Fibroblast of skin of left biceps (primary cell): ENCODE measurements at places on chromosomes 6 and 20.

- no peak for DNase-seq
Measured at GRCh38 chr6:32752580-32752979, 10.8 kb downstream of the HLA-DQB2 start.

- DNase-seq = no peak
Measured at GRCh38 chr6:84403545-84403944, 176.1 kb upstream of the CEP162 start.

GRCh38 chr6:19298421-19298820 is 538.7 kb upstream of the ID4 start:
- DNase-seq = no peak

GRCh38 chr6:35062676-35063574 is 78.2 kb downstream of the TCP11 start:
- DNase-seq = no peak

DNA sequence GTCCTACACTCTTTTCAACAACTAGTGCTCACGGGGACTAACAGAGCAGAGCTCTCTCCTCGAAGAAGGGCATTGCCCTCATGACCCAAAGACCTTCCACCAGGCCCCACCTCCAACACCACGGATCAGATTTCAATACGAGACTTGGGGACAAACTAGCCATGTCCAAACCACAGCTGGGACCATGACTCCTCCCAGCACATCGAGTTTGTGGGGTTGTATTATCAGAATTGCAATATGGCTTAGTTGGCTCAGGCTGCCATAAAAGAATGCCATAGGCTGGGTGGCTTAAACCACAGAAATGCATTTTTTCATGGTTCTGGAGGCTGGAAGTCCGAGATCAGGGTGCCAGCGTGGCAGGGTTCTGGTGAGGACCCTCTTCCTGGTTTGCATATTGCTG is 189.7 kb upstream of the PMEPA1 start:
- DNase-seq = no peak

DNA sequence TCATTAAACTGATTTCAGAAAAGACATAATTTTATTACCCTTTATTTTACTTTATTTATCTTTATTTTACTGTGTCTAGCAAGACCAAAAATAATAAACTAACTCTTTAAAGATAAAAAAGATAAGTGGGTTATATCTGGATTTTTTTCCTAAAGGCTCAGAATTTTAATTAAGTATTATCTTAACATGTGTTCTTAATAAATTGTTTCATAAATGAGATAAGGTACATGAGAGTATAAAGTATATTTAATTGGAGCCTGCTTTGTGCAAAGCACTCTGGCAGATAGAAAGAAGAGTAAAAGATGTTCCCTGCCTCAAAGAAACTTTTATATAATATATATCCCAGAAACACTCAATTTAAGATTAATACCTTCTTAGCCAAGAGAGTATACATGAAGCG is 8.7 kb upstream of the FAM135A start:
- DNase-seq = no peak

GRCh38 chr20:31602779-31603441 is 2.2 kb upstream of the ID1 start:
- DNase-seq = no peak

- DNase-seq = no peak
Measured at GRCh38 chr6:169861431-169862042, 110.1 kb downstream of the ERMARD start.

GRCh38 chr6:33957892-33958525 is 154.2 kb upstream of the MLN start:
- DNase-seq = no peak

- DNase-seq = no peak
Measured at GRCh38 chr6:118735320-118735719, 83.9 kb upstream of the CEP85L start.

DNA sequence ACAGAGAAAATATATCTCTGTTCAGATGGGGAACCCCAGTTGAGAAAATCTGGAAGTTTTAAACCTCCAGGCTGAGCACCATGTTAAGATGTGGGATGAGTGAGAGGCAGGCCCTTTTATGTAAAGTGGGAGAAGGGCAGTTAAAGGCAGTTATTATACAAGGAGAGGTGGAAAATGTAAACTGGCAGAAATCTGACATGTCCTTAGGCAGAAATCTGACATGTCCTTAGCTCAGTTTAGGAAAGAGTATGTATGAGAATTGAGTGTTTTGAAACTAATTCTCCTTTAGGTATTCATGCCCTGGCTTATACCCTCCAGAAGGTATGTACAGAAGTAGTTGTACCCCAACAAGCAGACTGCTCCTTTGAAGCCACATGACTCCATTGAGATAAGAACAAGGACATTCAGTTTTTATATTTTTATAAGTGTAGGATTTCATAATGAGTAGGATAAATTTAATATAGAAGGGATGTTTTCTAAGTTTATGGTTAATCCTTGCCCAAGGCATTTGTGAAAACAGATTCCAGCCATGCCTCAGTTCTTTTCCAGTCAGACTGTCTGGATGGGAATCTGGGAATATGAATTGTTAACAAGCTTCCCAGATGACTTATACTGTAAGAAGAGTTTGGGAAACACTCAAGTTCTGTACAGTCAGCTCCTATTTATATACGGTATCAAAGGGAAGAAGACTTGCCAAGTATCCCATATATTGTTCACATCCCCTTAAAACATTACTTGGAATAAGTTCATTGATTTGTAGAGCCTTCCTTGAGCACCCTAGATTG is 87.7 kb downstream of the SCAND1 start:
- peak; percentile 39 for DNase-seq

GRCh38 chr20:4300921-4301320 is 285.6 kb upstream of the RNF24 start:
- DNase-seq = no peak

- no peak for DNase-seq
Measured at GRCh38 chr6:166411721-166412151, 29.0 kb upstream of the MPC1 start.

GRCh38 chr20:37896932-37897548 is 5.9 kb upstream of the VSTM2L start:
- no peak for DNase-seq

DNA sequence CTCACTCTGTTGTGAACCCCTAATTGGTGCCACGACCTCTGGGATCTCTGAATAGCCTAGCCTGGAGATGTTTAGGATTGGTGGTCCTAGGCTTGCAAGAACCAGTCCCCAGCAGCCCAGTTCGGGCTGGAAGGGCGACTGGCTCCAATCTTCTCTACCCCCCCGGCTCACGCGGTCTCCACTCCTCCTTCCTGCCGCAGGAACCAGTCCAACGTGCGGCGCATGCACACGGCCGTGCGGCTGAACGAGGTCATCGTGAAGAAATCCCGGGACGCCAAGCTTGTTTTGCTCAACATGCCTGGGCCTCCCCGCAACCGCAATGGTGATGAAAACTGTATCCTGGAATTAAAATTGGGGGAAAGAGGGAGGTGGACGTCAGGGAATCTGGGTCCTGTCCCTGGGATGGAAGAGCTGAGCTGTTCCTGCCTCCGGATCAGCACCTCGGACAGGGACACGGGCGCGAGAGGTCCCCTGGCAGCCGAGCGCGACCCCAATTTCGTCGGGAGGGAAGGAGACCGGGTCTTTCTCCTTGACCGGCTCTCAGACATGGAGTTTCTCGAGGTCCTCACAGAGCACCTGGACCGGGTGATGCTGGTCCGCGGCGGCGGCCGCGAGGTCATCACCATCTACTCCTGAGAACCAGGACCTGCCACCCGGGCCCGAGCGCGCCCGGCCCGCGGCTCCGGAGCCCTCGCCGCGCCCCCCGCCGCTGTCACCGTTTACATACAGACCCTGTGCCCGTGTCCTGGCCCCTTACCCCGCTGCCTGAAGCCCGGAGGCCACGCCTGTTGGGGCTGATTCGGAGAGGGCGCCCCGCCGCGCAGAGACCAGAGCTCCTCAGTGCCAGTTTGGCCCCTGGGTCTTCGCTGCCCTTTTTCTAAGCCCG is 28.2 kb downstream of the SLC12A5 start:
- DNase-seq = no peak

DNA sequence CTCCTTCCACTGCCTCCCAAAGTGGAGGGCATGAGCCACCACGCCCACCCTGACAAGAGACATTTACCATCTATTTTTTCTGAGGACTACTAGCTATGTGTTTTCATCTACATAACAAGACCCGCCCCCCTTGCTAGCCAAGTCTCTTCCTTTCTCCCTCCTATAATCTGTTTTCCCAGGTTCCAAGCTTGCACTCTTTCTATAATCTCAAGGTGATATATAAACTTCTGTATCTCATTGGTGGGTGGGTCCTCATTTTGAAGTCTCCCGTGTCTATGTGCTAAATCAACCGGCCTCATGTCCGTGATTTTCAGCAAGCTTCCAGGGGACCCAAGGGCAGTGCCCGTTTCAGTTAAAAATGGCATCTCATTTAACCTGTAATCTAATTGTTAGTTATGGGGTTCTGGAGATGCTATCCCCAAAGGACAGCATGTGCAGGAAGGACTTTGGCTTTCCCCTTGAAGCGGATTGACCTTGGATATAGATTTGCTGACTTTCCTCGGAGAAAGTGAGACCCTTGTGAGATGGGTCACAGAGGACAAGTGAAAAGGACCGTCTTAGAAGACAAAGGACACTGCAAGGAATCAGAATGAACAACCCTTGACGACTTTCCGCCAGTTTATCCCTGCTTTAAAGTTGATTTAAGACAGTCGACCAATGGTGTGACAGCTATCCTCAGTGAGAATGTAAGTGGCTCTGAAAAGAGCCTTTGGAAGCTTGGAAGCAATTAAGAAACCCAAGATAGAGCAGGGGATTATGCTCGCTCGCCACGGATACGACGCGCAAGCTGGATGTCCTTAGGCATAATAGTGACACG is 22.4 kb downstream of the OR2B2 start:
- no peak for DNase-seq

DNA sequence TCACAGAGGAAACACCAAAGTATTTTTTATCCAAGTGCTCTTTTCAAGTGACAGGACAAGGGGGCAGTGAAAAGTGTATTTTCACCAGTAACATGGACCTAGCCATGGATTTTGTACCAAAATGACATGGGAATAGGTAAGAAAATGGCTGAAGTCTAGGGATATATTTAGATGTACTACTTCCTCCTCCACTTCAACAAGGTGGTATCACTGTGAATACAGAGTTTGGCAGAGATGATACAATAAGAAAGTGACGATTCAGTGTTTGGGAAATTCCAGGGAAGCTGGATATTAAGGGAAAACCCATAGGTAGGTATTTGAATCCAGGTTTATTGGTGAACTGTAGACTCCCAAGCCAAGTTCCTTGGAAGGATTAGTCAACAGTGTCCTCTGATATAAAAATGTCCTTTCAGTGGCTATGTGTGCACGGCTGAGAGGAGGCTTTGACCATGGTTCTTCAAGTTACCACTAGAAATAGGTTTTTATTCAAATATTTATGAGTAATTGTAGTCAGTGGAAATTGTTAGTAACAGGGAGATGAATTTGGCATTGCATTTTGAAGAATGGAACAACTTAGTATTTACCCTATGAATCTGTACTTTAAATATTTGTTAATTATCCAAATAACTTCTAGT is 356.0 kb upstream of the CITED2 start:
- no peak for DNase-seq

GRCh38 chr6:148836751-148837150 is 89.9 kb downstream of the UST start:
- no peak for DNase-seq

DNA sequence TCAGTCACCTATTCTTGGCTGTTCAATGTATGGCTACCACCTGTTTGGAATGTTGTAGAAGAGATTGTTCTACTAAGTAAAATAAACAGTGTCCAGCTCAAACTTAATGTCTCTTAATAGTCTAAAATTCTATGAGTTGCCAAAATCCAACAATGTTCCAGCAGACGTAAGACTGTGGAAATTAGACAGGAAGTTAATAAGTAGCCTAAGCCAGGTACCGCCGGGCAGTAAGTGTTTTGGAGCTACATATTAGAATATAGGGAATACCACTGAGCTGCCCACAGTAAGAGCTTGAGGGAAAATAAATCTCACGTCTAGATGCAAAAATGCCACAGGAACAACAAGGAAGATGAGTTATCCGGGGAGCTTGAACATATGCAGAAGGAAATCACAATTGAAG is 7.8 kb upstream of the MANEA start:
- DNase-seq = no peak

DNA sequence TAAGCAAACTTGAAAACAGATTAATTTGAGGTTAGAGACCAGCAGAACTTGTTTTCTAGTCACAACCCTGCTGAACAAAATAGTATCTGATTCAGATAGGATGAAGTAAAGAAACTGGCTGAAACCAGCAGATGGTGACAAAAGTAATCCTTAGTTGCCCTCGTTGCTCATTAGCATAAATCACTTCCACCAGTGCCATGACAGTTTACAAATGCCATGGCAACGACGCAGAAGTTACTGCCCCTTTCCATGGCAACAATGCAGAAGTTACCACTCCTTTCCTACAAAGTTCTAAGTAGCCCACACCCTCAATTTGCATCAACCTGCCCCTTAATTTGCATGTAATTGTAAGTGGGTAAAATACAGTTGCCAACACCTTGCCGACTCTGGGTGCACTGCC is 23.7 kb downstream of the SNRPB start:
- DNase-seq = no peak

GRCh38 chr6:41814629-41815028 is 27.1 kb downstream of the TOMM6 start:
- DNase-seq = no peak

DNA sequence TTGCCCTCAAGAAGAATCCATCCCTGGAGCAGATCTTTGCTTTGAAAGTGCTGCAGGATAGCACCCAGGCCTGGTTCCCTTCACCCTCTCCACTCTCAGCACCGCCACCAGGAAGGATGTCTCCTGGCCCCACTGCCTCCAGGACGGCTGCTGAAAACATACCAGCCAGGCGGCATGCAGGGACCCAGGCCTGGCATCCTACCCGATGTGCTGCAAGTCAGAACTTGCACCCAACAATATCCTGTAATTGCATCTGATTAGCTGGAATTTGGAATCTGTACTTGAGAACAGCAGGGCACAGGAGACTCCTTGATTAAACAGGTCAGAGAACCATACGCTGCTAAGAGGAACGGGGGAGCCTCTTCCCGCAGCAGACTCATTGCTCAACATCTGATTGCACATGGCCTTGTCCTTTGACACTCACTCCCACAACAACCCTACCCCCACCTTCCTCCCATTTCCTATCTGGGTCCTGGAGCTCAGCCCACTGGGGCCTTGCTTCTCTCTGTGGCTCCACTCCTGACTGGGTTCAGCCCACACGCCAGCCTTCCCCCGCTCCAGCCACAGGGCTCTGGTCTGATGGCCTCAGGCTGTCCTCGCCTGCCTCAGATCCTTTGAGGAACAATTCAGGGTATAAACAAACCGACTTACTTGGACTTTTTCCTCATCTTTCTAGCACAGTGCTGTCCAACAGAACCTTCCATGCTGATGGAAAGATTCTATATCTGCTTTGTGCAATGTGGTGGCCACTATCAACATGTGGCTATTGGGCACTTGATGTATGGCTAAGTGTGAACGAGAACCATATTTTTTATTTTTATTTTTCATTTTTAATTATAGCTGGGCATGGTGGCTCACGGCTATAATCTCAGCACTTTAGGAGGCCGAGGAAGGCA is 78.0 kb downstream of the FGD2 start:
- no peak for DNase-seq

DNA sequence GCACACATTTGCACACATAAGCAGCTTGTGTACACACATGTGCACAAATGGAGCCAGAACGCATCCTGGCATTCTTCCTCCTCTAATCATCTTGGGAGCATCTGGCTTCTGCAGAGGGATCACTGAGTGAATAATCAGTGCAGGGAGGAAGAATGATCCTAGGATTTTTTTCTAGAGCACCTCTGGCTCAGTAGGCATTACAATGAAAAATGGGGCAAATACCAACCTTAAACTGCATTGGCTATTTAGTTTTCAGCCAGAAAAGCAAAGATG is 205.7 kb upstream of the TCF21 start:
- no peak for DNase-seq

- peak; percentile 35 for DNase-seq
Measured at GRCh38 chr20:37319151-37319671, 26.7 kb upstream of the SRC start.

GRCh38 chr6:143139239-143139784 is 78.6 kb downstream of the AIG1 start:
- no peak for DNase-seq
